ENCODE measurements at places on chromosomes 5 and 9.

- DNase-seq = no peak
These were observed 138.7 kb downstream of the SNX18 start for GRCh38 chr5:54656261-54656728.

DNA sequence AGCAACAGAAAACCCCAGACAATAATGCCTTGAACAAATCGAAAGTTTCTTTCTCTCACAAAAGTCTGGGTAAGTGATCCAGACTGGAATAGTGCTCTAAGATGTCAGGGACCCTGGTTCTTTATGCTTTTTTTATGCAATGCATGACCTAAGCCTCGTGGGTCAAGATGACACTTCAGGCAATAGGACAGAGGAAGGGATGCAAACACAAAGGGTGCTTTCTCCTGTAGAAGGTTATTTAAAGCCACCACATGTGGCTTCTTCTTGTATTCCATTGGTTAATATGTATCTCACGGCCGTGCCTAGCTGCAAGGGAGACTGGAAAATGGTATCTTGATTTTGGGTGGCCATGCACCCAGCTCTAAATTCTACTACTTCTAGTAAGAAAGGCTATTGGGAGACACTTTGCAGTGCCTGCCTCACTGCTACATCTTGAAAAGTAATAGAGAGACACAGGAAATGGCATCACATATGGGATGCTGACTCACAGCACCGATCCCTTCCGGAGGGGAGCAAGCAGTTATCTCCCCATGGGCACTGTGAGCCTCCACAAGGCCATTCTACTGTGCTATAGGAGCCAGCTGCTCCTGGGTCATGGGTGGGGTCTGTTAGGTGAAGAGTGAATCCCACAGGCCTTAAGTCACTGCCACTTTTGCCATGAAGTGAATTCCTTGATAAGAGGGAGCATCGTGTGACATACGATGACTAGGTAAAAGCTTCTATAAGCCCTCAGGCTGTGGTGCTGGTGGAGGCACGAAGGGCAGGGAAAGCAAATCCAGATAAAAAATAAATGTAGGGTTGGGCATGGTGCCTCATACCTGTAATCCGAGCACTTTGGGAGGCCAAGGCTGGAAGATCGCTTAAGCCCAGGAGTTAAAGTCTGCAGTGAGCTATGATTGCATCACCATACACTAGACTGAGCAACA, 32.5 kb upstream of the RAB14 start:
- DNase-seq = no peak

- DNase-seq = no peak
These were observed 83.5 kb downstream of the HTR1A start for GRCh38 chr5:63878788-63879187.

DNA sequence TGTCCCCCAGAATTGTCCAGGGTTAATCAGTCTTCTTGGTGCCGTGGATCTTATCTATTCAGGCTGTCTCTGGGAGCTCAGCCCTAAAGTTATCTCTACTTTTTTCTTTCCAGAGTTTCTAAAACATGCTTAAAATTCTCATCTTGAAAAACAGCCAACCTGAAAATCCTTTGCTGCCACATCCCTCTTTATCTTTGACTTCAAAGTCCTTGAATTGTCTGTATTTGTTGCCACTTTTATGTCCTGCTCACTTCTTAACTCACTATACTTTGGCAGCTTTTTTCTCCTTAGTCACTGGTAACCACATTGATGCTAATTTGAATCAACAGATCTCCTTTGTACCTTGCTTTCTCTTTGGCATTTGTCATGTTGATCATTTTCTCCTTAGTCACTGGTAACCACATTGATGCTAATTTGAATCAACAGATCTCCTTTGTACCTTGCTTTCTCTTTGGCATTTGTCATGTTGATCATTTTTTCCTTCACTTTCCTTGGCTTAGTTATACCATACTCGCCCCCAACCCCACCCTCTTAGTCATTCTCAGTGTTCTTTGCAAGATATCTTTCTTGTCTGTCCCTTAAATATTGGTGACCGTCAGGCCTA, 8.5 kb downstream of the DMXL1 start:
- peak; percentile 51 for DNase-seq

GRCh38 chr5:151414536-151414935, 32.9 kb upstream of the SLC36A1 start:
- DNase-seq = no peak

- no peak for DNase-seq
These were observed 383.7 kb downstream of the CAAP1 start for GRCh38 chr9:26508897-26509296.

Measured in stimulated activated CD4-positive, alpha-beta T cell treated with anti-CD3 and anti-CD28 coated beads, Interleukin-4, amount 100 ng/mL, for 4 hours (primary cell).